ENCODE measurements at places on chromosomes 4 and X.

- DNase-seq, result no peak
These were observed 220.3 kb upstream of the TENM3 start for GRCh38 chr4:182022909-182023308.

- DNase-seq, result no peak
These were observed 141.6 kb downstream of the SPATA18 start for GRCh38 chr4:52192721-52193135.

- DNase-seq, result no peak
These were observed 1.1 kb downstream of the GTPBP6 start for GRCh38 chrX:317424-318067.

DNA sequence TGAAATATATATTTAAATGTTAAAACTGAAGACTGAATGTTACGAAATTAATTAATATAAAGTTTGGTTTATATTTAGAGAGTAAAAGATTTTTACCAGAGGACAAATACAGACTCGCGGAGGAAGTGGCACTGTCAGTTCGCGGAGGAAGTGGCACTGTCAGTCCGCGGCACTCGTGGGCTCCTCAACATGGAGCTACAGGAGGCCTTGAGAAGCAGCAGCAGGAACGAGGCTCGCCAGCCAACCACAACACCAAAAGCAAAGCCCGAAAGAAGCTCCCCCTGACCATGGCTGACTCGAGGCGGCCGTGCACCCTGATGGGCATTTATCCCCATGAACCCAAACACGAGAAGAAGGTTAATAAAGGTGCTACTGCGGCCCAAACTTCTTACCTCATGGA, 125.3 kb upstream of the PABPC4L start:
- no peak for DNase-seq

DNA sequence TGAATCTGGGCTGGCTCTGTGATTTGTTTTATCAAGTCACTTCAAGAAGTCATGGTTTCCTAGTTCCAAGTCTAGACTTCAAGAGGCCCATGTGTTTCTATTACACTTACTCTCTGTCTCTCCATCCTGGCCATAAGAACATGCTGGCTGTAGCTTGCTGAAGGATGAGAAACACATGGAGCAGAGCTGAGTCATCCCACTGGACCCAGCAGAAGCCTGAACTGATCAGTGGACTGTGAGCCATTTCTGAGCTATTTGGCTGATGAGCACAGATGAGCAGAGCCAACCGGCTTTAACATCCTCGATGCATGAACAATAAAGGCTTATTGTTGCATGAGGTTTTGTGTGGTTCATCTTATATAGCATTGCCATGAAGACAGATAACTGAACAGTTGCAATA, 290.6 kb upstream of the BOD1L1 start:
- no peak for DNase-seq

DNA sequence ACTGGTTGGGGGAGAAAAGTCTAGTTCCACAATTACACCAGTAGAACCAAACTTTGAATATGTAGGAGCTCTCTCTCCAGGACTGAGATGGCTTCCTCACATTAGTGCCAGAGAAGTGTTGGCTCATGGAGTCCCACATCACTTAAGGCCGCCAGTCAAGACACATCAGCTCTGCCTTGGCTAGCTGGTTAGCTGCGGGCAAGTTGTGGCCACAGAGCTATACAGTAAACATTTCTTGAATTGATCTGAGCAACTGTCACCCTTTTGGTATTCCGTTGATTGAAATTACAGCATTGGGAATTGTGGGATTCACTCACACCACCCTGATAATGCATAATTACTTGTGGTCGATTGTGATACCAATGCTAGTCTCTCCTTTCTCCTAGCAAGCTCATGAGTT, 76.2 kb downstream of the LNX1 start:
- DNase-seq, result no peak

GRCh38 chrX:69032601-69033000, 132.7 kb downstream of the PJA1 start:
- no peak for DNase-seq

DNA sequence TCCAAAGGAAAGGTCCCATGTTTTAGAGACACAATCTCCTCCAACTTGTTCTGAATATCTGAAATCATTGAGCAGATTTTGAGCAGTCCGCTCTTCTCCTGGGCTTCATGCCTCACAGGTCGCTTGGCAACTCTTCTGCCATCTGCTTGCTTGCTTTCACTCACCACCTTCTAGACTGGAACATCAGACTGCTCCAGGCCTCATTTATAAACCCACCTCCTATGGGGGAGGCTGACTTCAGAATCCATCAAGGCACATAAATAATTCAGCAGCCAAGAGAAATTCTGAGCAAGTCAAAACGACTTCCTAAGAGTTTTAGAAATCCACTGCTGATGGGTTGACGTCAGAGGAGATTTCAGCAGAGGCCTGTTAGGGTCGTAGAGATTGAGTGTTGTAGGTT, 64.1 kb downstream of the FAM184B start:
- no peak for DNase-seq

GRCh38 chr4:120692964-120693363, 229.6 kb downstream of the PRDM5 start:
- DNase-seq, result no peak

GRCh38 chr4:81093720-81094401, 63.4 kb downstream of the BMP3 start:
- no peak for DNase-seq

GRCh38 chr4:2333916-2334644, 72.2 kb upstream of the MXD4 start:
- DNase-seq, result no peak

All from nucleus accumbens (tissue), 56 donors.